CD4-positive, alpha-beta T cell treated with Interleukin-17A for 4 hours (primary cell): ENCODE measurements at places on chromosomes 13 and 19.

- DNase-seq = peak; percentile 54
Observed at GRCh38 chr19:49559928-49560327, 20.4 kb downstream of the NOSIP start.

DNA sequence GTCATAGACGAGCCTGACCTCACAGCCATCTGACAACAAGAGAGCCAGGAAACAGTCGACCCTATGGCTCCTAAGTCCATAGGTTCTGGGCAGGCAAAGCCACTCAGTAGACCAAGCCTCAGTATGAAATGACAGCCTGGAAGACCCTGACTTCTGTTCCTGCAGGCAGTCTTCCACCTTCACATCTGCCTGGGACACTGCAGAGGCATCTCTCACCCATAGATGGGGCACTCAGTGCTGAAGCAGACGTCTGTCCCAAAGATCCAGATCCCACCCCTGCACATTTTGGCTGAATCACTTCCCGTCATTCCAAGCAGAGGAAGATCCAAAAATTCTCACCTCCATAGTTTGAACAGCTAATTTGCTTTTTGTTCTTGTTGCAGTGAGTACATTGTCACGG, 139.3 kb upstream of the ZNF507 start:
- no peak for DNase-seq

DNA sequence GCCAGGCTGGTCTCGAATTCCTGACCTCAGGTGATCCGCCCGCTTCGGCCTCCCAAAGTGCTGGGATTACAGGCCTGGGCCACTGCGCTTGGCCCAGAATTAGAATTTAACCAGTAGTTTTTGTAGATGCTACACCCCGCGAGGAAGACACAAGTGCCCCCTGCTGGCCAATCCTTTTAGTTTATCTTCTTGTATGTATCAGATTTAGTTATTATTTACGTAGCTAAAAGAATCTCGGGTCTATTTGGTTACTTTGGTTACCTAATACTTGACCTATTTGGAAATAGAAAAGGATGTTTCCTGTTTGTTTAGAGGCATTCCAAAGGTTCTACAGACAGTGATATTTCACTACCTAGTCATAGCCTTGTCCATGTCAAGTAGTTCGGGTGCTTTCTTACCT, 22.0 kb downstream of the MUC16 start:
- DNase-seq = peak; percentile 18

DNA sequence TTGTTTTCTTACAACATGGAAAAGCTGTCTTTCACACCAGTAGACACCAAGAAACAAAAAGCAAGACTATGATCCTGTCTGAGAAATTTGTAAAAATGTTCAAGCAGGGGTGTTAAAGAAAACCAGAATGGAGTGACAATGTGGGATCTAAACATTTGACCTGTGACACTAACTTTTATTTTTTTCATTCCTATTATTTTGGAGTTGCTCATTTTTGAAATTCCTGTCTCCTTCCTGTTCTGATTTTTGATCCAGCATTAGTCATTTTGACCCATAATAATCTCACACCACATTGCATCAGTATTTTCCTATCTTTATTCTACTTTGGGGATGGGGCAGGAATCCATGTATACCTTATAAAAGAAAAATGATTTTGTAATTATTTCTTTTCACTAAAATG, 164.2 kb downstream of the DLEU7 start:
- no peak for DNase-seq

DNA sequence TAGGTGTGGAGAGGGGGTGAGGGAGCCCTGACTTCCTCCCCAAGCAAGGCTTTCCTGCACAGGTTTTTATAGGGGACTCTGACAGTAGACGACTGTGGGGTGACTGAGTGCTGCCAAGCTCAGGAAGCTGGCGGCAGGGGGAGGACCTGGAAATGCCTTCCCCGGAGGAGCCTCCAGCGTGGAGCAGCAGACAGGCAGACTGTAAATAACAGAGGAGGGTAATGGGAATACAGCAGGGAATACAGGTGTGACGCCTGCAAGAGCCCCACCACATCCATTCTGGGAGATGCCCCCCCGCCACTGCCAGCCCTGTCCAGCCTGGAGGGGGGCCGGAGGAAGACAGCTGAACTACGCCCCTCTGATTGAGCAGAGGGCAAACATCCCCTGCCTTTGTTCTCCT, 190.4 kb downstream of the UQCRFS1 start:
- DNase-seq = no peak

DNA sequence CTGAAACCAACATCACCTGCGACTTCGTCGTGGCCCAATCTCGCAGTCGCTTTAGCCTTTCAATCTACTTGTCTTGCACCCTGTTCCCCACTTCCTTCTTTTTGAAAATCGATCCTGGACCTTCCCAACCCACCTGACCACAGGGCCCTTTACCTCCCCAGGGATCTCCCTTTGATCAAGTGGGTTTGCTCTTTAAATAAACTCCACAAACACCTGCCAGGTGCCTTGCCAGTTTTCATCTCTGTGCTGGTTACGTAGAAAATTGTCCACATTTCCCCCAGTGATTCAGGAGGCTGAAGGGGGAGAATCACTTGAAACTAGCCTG, 14.5 kb upstream of the RAB20 start:
- DNase-seq = no peak

DNA sequence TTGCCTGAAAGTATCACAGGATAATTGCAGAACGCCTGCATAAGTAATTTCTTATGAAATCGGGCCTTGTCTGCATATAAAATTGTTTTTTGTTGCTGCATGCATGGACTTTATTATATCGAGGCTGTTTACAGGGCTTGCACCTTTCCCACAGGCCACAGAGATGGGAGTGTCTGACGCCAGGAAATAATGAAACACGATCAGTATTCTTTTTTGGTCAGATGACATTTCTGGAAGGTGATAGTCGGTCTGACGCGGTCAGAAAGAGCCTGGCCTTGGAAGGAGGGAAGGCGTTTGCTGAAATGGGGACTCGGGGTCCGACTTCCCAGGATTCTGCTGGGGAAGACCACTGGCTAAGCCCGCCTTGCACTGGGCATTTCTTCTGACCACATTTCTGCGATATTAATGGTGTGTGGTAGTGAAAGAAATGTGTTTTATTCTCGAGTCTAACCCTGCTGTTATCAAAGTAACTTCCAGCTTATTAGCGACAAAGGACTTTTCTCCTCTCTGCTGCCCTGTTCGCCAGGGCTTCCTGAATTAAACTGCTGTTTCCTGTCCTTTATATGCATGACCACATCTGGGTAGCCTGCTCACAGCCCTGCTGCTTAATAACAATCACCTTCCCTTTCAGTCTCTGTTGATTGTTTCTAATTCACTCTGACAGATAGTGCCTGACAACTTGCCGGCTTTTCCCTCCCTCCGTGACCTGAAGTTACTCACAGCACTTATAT, 11.6 kb upstream of the ZNF536 start:
- DNase-seq = no peak
